Kidney capillary endothelial cell (primary cell): ENCODE measurements at places on chromosomes 16 and 17.

- no peak for DNase-seq
Measured at GRCh38 chr17:48715496-48716399, 6.6 kb downstream of the PRAC1 start.

DNA sequence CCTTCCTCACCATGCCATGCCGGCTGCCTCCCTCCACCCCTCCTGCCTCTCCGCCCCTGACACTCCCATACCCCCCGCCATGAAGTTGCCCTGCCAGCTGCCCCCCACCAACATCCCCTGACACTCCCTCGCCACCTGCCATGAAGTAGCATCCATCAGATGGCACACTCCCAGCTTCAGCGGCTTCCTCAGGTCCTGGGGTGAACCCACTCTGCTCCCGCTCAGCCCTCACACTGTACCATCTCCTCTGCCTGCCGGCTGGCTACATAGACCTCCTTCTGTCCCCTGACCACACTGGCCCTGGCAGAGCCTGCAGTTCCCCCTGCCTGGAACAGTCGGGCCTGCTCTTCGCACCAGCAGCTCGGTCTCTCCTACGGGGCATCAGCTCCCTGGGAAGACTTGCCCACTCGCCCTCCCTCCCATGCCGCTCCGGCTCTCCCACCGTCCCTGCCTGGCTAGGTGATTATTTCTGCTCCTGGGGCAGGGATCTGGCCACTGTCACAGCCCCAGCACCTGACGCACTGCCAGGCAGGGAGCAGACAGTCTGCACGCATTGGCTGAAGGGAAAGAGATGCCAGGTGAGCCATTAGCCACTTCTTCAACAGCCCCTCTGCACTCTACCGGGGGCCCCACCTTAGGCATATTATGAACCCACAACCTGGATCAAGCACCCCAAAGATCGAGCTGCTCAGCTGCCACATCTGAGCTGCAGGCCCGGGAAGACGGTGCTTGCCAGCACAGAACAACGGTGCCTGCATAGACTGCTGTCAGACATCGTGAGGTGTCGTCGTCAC, 9.0 kb downstream of the CANT1 start:
- no peak for DNase-seq

- no peak for DNase-seq
Measured at GRCh38 chr17:42171831-42172230, 9.1 kb downstream of the KCNH4 start.

GRCh38 chr17:12415031-12415430, 250.7 kb upstream of the MYOCD start:
- no peak for DNase-seq

- DNase-seq = peak; percentile 40
Measured at GRCh38 chr17:63082273-63082861, 116.3 kb downstream of the TANC2 start.
